ACHN (cell line): ENCODE measurements at places on chromosomes 1 and 21.

DNA sequence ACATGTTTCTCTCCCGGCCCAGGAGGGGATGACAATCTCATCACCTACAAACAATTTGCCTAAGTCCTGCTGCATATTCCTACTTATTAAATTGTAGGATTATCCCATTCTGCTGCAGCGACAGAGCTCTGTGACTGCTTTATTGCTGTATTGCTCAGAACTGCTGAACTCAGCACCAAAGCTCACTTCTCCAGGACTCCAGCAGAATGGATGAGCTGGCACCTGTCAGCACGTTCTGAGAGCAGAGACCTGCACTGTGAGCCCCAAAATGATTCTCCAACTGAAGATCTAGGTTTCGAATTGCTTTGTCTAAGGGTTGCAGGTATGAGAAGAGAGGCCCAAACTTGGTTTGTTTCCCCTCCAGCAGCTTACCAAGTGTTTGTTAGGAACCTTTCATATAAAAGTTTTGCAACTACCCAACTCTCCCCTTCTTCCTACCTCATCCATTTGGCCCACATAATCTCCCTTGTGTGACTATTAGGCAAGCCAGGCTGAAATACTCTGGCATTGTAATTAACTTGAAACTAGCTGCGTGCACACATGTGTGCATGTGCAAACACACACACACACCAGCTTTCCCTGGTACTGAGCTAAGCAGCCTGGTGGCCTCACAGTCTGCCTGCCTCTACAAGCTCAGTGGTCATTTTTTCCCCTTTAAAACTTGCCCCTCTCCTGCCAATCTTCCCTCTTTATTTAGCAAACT lies 161.4 kb upstream of the CAMK1G start:
- no peak for DNase-seq

- no peak for DNase-seq
Measured at GRCh38 chr1:243930822-243931671, 81.0 kb upstream of the AKT3 start.

DNA sequence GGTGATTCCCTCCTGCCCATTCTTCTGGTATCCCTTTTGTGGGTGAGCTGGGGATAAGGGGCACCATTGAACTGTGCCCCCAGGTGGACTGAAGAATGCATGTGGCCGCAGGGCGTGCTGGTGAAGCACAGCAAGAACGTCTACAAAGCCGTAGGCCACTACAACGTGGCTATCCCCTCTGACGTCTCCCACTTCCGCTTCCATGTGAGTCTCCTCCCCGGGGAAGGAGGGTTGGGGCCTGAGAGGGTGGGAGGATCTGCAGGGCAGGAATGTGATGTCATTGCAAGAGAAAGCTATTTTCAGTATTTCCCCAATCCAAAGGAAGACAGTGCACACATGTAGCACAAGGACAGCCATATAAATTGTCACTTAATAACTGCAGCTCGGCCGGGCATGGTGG lies 7.5 kb upstream of the KPNA6 start:
- DNase-seq, result no peak

GRCh38 chr1:111967067-111967690 lies 22.3 kb downstream of the KCND3 start:
- DNase-seq, result no peak

DNA sequence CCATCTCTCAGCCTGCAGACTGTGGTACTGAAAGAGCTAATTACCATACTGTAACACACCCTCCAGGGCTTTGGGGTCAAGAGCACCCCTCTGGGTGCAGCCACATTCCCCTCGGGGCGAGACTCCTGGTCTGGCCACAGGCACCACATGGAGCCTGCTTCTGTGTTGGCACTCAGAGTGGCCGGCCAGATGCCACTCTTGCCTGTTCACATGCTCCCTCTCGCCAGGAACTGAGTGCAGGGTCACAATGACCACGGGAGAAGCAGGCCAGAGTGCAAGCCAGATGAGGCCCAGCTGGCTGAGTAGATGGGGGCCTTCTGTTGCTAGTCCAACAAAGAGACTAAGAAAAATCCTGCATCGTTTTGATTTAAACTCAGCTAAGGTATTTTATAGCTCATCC lies 864.0 kb downstream of the KCNT2 start:
- no peak for DNase-seq

DNA sequence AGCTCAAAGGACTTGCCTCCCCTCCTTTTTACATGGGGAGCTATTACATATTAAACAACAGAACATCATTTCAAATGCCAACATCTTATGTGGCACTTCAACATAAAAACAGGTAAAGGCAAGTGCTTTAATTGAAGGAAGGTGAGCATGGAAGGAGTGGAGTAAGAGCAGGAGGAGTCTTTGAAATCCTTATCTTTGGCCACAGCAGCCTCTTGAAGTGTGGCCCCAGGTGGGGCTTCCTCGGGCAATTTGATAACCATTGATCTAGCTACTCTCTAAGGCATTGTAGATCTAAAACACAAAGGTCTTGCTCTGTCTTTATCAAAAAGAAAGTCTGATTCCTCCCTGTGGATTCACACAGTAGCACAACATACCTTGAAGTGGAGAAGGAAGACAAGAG lies 70.9 kb upstream of the PPP2R5A start:
- no peak for DNase-seq
